A549 treated with GW870086 at 1 μM for 4 hours (cell line): ENCODE measurements at places on chromosomes 11 and 22. TPM values are rescaled to one million over a fixed set of nuclear protein-coding genes. Genes with fewer than 3 reads are reported as not detected.

The CHRM1 gene
- total RNA-seq, result 0.06 TPM in 2 of 5 replicates, not detected in the others

The WT1 gene
- 4.6 to 6.0 TPM (median 5.1 TPM) in 5 replicates for total RNA-seq

The ACO2 gene
- total RNA-seq, result 45.2 to 50.7 TPM (median 49.2 TPM) in 5 replicates

The TLCD5 gene
- 4.9 to 7.5 TPM (median 6.8 TPM) in 5 replicates for total RNA-seq

The BTG4 gene
- total RNA-seq, result 0.25 TPM in 1 of 5 replicates, not detected in the others

The CRYBA4 gene
- not detected in 5 replicates for total RNA-seq

The ARL2 gene
- 157 to 200 TPM (median 182 TPM) in 5 replicates for total RNA-seq
